ENCODE measurements at places on chromosomes 11 and 22.
A peak's percentile ranks its signal among the peaks of the same experiment; 100 is the strongest.

GRCh38 chr11:65214212-65214845, 32.6 kb downstream of the CAPN1 start:
- no peak for DNase-seq

DNA sequence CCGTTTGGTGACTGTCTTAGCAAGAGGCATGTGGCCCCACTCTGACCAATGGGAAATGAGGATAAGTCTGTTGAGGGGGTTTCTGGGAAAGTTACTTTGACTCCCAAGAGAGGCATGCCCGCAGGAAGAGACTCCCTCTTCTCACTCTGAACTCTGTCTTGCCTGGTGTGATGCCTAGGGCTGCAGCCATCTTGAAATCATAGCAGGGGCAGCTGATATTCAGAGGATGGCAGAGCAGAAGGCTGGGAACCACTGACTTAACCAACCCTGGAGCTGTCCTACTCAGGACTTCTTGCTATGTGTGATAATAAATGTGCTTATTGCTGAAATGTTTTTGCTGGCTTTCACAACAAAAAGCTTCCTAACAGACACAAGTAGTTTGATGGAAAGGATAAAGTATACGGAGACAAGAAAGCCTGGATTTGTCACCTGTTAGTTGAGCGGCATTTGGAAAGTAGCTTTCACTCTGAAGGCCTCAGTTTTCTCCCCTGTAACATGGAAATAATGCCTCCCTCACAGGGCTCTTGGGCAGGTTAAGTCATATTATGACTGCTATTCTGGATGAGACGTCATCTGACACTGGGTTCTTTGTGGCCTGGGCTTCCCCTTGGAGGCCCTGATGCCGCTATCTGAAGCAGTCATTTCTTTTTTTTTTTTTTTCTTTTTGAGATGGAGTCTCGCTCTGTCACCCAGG, 128.5 kb downstream of the CEP164 start:
- no peak for DNase-seq

- no peak for DNase-seq
Measured at GRCh38 chr22:35452351-35452781, 52.4 kb downstream of the MCM5 start.

GRCh38 chr11:110077831-110078325, 15.3 kb upstream of the ZC3H12C start:
- DNase-seq: peak; percentile 49

- DNase-seq: no peak
Measured at GRCh38 chr11:103488579-103488978, 379.4 kb downstream of the DYNC2H1 start.

DNA sequence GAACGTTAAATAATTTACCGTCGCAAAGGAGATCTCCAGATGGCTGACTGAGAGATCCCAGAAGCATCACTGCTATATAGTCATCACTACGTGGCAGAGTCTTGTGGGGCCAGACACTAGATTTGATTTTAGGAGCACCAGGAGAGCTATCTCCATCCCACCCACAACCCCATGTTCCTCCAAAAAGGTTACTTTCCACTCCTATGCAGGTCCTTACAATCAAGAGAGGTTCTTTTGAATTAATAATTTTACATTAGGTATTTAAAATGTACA, 19.4 kb downstream of the GUCY1A2 start:
- DNase-seq: no peak

- DNase-seq: no peak
Measured at GRCh38 chr11:62217191-62217748, 8.8 kb downstream of the SCGB2A1 start.

GRCh38 chr11:1783725-1784529, 20.2 kb upstream of the CTSD start:
- DNase-seq: no peak

DNA sequence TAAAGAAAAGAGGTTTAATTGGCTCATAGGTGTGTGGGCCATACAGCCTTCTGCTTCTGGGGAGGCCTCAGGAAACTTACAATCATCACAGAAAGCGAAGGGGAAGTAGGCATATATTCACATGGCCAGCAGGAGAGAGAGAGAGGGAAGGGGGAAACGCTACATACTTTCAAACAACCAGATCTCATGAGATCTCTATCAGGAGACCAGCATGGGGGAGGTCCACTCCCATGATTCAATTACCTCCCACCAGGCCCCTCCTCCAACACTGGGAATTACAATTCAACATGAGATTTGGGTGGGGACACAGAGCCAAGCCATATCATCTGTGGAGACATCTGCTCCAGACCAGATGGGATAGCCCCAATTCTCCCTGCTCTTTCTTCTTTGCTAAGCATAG, 866.0 kb downstream of the BRD1 start:
- DNase-seq: no peak

DNA sequence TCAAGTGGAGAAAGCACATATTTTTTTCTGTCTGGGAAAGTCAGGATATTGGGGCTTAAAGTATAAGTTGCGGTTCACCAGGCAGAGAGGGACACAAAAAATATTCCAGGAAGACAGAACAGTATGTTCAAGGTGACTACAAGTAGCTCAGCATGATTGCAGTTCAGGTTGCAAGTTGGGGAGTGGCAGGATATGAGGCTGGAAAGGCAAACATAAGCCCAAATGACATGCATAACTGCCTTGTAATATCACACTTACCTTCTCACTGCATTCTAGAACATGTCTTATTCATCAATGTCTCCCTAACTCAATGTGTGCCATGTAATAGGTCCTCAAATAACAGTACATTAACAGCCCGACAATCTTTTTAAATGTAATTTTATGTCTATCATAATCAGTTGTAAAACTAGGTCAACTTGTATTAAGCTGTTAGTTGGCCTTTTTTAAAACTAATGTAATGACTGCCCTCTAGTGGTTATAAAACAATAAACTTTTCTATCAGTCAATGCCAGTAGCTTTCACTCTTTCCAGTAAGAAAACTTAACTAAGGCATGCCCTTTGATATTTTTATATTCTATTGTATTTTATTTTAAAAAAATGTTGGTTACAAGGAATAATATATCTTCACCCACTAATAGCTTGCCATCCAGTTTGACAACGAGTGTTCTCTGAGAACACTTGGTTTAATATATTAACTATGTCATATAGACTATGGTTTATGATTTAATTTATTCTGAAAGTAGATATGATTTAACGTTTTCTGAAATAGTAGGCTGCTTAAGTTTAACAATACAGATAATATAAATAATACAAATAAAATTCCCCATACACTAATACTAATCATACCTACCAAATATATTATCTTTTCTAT, 39.4 kb upstream of the CFAP300 start:
- peak; percentile 62 for DNase-seq

DNA sequence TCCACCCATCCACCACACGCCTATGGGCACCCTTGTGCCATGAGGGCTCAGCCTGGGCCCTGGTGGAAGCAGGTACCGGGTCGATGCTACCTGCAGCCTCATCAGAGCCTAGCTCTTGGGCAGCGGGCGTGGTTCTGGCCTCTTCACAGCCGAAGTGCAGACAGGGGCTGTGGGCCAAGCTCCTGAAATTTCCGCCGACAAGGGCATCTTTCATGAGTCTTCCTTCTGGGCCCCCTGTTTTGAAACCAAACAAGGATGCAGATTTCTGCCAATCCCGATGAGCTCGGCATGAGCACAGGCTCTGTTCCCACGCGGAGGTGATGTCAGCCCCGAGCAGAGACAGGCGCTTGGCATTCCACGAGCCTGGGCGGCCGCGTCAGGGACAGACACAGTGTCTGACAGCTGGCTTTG, 22.6 kb upstream of the MGAT3 start:
- no peak for DNase-seq

DNA sequence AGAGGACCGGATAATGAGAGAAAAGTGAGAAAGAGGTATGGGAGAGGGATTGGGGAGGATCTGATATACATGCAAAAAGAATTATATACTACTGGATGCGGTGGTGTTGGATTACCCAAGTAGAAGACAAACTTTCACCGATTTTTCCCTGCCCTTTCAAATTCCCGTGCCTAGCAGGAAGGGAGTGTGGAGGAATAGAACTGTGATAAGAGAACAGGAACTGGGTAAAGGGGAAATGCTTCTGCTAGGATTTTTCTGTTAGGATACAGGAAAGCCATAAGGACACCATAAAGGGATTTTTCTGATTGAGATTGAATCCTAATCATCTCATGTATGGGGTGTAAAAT, 480 bp upstream of the MTMR2 start:
- peak; percentile 33 for DNase-seq

DNA sequence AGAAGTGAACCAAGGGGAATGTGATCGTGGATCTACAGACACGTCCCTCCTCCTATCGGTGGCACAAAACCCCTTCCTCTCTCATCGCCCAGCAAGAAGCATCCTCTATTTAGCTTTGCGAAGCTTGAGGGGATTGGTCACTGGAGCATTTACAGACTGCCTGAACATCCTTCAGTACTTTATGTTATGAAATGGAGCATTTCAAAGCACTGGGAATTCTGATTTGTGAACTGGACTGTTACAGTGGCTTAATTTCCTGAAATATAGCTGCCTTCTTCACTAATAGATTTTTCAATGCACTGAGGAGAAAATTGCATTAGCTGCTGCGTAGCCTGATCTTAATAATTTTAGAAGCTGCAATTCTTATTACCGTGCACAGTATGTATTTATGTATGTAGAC, 344.5 kb downstream of the LARGE1 start:
- DNase-seq: no peak

GRCh38 chr11:126352163-126352562, 3.3 kb upstream of the ST3GAL4 start:
- no peak for DNase-seq

GRCh38 chr11:78941226-78941851, 366.7 kb upstream of the NARS2 start:
- no peak for DNase-seq

GRCh38 chr11:70815485-70815832, 417.1 kb downstream of the CTTN start:
- no peak for DNase-seq

DNA sequence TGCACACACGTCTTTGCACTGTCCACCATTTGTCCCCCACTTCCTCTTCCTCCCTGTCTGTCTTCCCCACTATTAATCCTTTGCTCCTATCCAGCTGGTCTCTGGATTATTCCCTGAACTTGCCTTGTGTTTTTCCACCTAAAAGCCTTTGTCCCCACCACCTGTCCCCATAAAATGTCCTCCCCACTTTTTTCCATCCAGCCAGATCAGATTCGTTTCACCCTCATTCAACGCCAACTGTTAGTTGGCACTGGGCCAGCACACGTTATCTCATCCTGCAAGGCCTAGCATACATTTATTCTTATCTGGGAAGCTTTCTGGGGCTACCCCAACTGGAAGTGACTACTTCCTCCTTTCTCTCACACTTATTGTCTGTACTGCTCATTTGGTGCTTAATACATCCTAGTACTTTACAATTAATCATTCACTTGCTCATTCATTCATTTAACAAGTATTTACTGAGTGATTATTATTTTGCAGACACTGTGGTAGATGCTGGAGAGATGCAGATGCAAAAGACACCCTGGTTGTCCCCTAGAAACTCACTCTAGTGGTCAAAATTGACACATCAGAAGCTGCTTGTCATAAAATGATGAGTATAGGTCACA, 96.2 kb downstream of the RASSF10 start:
- no peak for DNase-seq

GRCh38 chr22:29081517-29082236, 8.8 kb downstream of the KREMEN1 start:
- DNase-seq: no peak

DNA sequence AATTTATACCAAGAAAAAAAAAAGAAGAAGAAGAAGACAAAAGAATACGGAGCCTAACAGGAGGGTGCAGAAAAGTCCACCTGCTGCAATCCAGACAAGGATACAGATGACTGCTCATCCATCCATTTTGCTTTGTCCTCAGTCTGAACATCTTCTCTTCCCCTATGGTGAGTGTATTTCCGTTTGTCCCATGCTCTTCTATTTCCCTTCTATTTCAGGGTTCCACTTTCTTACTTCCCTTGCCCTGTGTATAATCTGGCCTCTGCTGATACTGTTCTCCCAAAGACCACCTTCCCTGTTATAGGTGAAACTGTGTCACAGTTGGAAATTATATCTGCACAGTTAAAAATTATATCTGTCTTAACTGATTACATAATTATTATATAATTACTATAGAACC, 48.7 kb upstream of the USP47 start:
- DNase-seq: no peak
